ENCODE measurements at places on chromosomes 3 and 15.

- no peak for DNase-seq
Measured at GRCh38 chr3:149610351-149611105, 47.3 kb downstream of the WWTR1 start.

DNA sequence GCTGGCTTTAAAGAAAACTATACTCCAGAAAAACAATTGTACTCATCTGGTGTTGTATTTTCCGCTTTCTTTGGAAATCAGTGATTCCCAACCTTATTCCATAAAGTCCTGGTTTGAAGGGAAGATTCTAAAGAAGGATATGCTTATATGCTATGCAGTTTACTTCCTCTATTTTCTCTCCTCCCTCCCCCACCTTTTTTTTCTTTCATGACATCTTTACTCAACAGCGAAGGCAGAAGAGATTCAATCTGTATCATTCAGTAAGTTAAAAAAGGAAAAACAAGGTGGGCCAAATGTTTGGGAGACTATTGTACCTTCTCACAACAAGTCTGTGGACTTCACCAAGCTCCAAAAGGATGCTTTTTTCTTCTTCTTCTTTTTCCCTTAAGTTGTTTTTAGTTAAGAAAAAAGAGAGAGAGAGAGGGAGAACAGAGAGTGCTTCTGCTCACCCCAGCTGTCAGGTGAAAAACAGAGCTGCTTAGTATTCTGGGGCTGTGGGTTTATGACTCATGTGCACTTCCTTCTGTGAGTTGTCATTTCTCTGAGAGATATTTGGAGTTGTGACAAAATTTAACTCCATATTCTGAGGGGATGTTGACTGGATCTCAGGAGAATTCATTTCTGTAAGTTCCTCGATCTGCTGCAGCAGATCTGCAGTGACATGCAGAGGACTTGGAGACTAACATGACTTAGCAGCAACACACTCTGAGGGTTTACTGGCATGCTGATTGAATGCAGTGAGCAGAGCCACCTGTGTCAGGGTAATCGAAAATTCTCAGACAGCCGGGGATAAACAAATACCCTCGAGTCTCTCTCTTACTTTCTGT is 70.7 kb downstream of the SSR3 start:
- peak; percentile 60 for DNase-seq

DNA sequence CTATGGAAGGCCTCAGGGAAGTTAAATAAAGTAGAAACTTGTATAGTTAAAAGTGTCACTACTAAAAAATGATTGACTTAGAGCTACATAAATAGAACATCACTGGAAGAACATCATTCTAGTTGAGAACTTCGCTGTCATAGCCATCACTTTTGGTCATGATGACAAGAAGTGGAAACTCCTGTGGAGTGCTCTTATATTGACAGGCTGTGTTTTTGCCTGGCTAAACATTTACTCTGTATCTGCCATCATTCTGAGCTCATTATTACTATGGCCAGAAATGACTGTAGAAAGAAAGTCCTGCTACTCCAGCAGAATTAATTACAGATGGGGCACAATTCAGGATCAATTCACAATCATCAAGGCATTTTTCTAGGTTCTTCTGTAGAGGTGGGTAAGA is 165.1 kb upstream of the GOLIM4 start:
- no peak for DNase-seq

DNA sequence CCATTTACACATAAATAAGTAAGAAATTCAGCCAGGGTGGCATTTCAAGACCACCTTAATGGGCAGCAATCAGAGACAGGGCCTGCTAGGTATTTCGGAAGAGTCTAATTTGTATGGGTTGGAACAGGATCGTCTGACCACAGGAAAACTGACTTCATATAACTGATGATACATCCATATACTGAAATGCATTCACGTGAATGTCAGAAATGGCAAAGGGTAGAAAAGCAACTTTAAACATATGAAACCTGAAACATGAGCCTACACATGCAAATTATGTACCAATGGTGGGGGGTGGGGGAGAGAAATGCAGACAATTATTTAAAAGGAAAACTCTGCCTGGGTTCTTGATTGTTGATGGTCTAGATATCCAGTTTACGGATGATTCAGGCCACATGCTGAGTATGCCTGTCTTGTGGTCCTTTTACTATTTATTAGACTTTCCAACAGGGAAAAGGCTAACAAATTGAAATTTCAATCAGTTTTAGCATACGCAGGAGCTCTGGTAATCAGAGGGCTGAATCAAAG is 582.2 kb downstream of the FOXP1 start:
- no peak for DNase-seq

DNA sequence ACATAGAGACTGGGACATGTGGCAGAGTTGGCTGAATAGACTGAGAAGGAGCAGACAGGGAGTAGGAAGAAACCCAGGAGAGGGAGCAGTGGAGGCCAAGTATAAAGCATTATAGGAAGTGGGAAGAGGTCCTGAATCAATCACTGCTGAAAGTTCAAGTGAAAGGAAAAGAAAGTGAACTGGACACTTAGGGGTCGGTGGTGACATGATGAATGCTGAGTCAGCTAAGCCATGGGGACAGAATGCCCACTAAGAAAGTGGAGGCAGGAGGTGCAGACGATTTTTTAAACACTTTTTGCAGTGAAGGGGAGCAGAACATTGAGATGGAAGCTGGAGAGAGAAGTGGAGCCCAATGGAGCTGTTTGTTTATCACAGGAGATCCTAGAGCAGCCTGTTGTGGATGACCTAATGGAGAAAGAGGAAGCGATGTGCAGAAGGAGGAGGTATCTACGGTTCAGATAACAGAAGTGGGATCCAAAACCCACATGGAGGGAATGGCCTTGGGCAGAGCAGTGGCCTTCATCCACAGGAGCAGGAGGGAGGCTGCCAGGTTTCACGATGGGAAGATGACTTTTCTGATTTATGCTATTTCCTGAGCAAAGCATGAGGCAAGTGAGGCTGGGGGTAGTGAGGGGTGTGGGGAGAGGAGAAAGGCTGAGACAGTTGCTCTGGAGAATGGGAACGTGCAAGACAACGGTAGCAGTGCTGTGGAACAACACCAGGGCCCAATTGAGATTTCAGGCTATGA is 208.2 kb downstream of the RPLP1 start:
- no peak for DNase-seq

- DNase-seq = no peak
Measured at GRCh38 chr3:162764808-162765071, 1268.1 kb downstream of the OTOL1 start.

GRCh38 chr15:82150645-82151044 is 104.8 kb upstream of the MEX3B start:
- DNase-seq = no peak

- no peak for DNase-seq
Measured at GRCh38 chr15:78004222-78004727, 73.2 kb downstream of the TBC1D2B start.
